Stimulated activated CD8-positive, alpha-beta memory T cell treated with anti-CD3 and anti-CD28 coated beads, Interleukin-12 subunit alpha, Interleukin-12 subunit beta, amount 100 ng/mL, for 1 hour (primary cell): ENCODE measurements at places on chromosomes 2 and 18.

GRCh38 chr18:76996429-76996828 lies 136.2 kb downstream of the MBP start:
- DNase-seq: no peak

- DNase-seq: no peak
Observed at GRCh38 chr2:132703396-132703795, 33.4 kb upstream of the LYPD1 start.

DNA sequence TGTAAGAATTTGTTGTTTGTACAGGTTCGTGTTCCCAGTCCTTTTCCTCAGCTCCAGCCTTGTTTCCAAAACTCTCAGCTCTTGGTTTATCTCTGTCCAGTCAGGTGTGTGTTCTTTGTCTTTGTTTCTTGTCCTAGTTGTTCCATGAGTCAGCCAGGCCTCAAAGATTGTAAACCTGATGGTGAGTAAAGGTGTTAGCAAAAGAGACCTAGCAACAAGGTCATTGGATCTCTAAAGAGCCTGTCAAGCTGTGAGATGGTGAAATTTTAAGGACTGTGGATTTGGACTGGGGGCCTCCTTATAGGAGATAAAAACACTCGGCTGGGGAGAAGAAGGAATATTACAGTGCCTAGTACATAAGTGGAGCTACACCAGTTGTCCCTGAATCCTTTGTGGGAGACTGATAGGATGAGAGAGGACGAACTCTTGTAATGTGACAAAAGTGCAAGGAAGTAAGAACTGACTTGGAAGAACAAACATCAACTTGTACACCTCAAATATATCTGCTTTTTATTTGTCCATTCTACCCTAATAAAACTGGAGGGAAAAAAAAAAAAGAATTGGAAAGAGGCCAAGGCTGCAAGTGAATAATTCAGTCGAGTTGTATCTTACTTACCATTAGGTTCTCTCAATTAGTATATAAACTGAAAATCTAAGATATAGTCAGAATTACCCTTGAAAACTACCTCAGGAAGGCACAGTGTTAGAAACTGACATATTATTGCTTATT lies 37.2 kb downstream of the ITGA6 start:
- no peak for DNase-seq

DNA sequence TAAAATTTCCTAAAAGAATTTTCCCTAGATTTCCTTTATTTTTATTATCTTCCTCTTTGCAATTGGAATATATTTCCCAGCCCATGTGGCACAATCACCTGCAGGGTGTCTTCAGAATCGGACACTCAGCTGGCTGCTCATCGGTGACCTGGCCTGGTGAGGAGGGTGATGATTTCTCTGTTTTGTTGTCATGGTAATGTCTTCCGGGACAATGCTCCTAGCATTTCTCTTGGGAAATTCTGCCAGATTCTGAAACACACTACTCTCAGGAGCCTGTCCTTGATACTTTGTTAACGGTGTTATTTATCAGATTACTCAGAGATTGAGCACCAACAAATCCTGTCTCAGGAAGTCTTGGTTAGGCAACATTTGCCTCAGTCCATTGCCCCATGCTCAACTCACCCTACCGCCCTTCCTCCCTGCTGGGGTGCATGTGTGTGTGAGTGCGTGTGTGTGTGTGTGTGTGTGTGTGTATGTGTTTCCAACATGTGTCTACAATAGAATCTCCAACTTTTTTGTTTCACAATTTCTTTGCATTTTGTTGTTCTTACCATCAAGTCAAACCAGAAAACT lies 70.3 kb downstream of the MYT1L start:
- no peak for DNase-seq

DNA sequence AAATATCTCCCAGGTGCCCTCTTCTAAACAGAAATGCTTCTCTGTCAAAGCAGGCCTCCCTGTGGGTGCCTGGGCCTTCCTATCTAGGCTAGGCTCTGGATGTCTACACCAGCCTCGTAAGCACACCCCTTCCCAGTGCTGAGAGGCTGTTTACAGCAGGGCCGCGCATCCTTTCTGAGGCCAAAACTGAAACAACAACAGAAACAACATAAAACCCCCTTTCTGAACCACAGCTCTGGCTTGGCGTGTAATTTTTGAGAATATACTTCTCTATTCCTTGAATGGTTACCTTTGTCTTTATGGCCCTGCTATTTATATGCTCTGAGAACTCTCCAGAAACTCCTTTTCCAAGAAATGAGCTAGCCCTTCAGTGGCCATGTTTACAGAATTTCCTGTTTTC lies 118.4 kb downstream of the BCL2L11 start:
- DNase-seq: no peak

GRCh38 chr2:29878898-29879297 lies 42.5 kb downstream of the ALK start:
- no peak for DNase-seq

- no peak for DNase-seq
Observed at GRCh38 chr2:223896833-223897311, 48.3 kb downstream of the WDFY1 start.

DNA sequence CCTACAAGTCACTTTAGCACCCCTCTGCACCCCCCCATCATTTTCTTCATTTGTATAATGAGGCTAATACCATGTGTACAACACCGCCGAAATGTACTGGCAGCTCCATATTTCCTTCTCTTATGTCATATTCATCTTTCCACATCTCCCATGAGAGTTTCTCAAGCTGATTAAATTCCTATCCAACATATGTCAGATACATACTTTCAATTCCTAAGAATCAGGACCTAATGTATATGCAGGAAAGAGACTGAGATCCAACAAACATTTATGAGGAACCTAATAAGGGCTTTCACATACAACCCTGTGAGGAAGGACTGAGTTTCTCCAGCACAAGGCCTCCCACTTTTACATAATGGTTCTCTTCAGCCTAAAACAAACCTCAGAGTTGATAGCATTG lies 41.9 kb downstream of the PRKD3 start:
- no peak for DNase-seq
